Chondrocyte (in vitro differentiated cells): ENCODE measurements at places on chromosomes 4 and X. TPM values are rescaled to one million over a fixed set of nuclear protein-coding genes. Genes with fewer than 3 reads are reported as not detected.

The HMGB3 gene
- 34.9 to 49.2 TPM (median 44.4 TPM) in 3 replicates for total RNA-seq

The CNGA1 gene
- total RNA-seq: not detected in 3 replicates

The COX7B gene
- 142 to 192 TPM (median 154 TPM) in 3 replicates for total RNA-seq

GRCh38 chr4:19829101-19829500 lies 422.6 kb upstream of the SLIT2 start:
- no peak overlapping the region for H3K4me3 ChIP-seq
- no peak for DNase-seq
- H3K27ac ChIP-seq: peak overlapping the region; percentile 24
- peaks cover 1% of the 10 kb centered on the region for H3K27me3 ChIP-seq
- peaks cover 14% of the 10 kb centered on the region for H3K4me1 ChIP-seq

- no peak overlapping the region for H3K4me3 ChIP-seq
- H3K27me3 ChIP-seq: no peaks in the 10 kb centered on the region
- peaks cover 82% of the 10 kb centered on the region for H3K4me1 ChIP-seq
- H3K36me3 ChIP-seq: no peaks in the 10 kb centered on the region
- no peak for DNase-seq
Measured at GRCh38 chr4:128525992-128526630, 238.5 kb upstream of the PGRMC2 start.

GRCh38 chr4:796206-796605 lies 29.7 kb downstream of the CPLX1 start:
- peak; percentile 54 for DNase-seq
- peaks cover 22% of the 10 kb centered on the region for H3K27me3 ChIP-seq
- no peaks in the 10 kb centered on the region for H3K4me1 ChIP-seq
- no peaks in the 10 kb centered on the region for H3K36me3 ChIP-seq

GRCh38 chr4:19983072-19983471 lies 268.6 kb upstream of the SLIT2 start:
- H3K4me1 ChIP-seq: peaks cover 59% of the 10 kb centered on the region
- H3K4me3 ChIP-seq: no peak overlapping the region
- peak overlapping the region; percentile 93 for H3K27ac ChIP-seq

DNA sequence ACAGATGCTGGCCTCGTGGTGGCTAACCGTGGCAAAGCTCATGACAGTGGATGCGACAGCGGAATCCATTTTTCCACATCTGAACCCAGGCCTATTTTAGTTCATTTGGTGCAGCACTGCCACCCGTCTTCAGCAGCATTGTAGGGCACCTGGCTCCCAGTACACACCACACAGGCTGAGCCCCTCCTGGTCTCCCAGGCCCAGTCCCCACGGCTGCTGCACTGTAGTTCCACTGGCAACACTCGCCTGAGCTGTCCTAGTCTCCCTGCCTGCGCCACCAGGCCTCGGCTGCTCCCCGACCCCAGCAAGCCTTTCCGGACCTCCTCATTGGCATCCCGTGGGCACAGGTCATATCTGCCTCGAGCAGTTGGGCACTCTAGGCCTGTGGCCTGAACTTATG lies 76.2 kb downstream of the MTMR1 start:
- H3K36me3 ChIP-seq: peaks cover 2% of the 10 kb centered on the region
- no peak overlapping the region for H3K27ac ChIP-seq
- peaks cover 3% of the 10 kb centered on the region for H3K4me1 ChIP-seq
- DNase-seq: peak; percentile 85
- no peaks in the 10 kb centered on the region for H3K27me3 ChIP-seq

DNA sequence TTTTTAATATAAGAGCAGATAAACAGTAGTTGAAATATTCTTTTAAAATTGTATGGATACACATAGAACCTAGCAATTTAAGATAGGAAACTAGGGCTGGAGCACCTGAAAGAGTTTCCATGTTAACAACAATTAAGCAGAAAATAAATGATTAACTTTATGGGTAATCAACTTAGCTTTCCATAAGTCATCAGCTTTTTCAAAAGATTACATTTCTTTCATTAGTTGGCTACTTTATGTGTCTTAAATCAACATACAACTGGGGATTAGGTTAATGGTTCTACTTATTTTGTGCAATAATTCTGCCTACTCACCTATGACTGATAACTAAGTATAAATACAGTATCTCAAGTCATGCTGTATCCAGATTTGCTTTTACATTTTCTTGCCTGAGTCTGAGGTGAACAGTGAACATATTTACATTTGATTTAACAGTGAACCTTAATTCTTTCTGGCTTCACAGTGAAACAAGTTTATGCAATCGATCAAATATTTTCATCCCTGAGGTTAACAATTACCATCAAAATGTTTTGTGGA lies at the start of gene ANXA10:
Gene ANXA10 (plus strand): TSS at position 362 of the 537 bp plus-strand sequence. CDS start 164 bp downstream, at position 526.
- no peak within 1 kb of the TSS for H3K27ac ChIP-seq
- no peak for DNase-seq
- H3K4me1 ChIP-seq: no peaks in the 10 kb centered on the region
- H3K36me3 ChIP-seq: peaks cover 6% of the 10 kb centered on the region
- H3K27me3 ChIP-seq: peaks cover 17% of the 10 kb centered on the region
- H3K4me3 ChIP-seq: no peak within 1 kb of the TSS

- no peaks in the 10 kb centered on the region for H3K36me3 ChIP-seq
- no peaks in the 10 kb centered on the region for H3K27me3 ChIP-seq
- H3K4me3 ChIP-seq: no peak within 1 kb of the TSS
Measured at GRCh38 chrX:152733261-152733975, at the start of the genes CSAG1 and MAGEA12. CSAG1 (minus strand) TSS chrX:152733721; CDS start chrX:152732460, 1,261 bp downstream. MAGEA12 (plus strand) TSS chrX:152733757; CDS start chrX:152736162, 2,405 bp downstream.

GRCh38 chr4:2074588-2074987 lies 15.5 kb downstream of the NAT8L start:
- no peak overlapping the region for H3K27ac ChIP-seq
- no peaks in the 10 kb centered on the region for H3K36me3 ChIP-seq
- no peak overlapping the region for H3K4me3 ChIP-seq
- no peaks in the 10 kb centered on the region for H3K4me1 ChIP-seq
- DNase-seq: peak; percentile 84
- H3K27me3 ChIP-seq: no peaks in the 10 kb centered on the region

- no peak overlapping the region for H3K27ac ChIP-seq
- no peak overlapping the region for H3K4me3 ChIP-seq
- H3K4me1 ChIP-seq: no peaks in the 10 kb centered on the region
- no peak for DNase-seq
Measured at GRCh38 chr4:46931981-46932380, 22.9 kb upstream of the COX7B2 start.

GRCh38 chr4:53049528-53049927 lies 187.4 kb downstream of the RASL11B start:
- no peak overlapping the region for H3K4me3 ChIP-seq
- H3K27me3 ChIP-seq: no peaks in the 10 kb centered on the region
- H3K27ac ChIP-seq: no peak overlapping the region
- H3K36me3 ChIP-seq: no peaks in the 10 kb centered on the region
- H3K4me1 ChIP-seq: no peaks in the 10 kb centered on the region
